Thymus (tissue), 14 donors: ENCODE measurements at places on chromosomes 2 and 18.

- DNase-seq, result no peak
Measured at GRCh38 chr18:24212939-24213338, 74.1 kb downstream of the CABYR start.

GRCh38 chr18:75208836-75209128 lies 157 bp downstream of the PTGR3 start:
- DNase-seq, result no peak

- no peak for DNase-seq
Measured at GRCh38 chr2:143937723-143938350, 582.1 kb downstream of the ZEB2 start.

GRCh38 chr2:188978291-188979081 lies 4.3 kb downstream of the COL3A1 start:
- DNase-seq, result peak; percentile 15

GRCh38 chr2:150188177-150188576 lies 299.3 kb downstream of the RND3 start:
- DNase-seq, result no peak

GRCh38 chr18:54991981-54992380 lies 32.7 kb upstream of the CCDC68 start:
- DNase-seq, result no peak

DNA sequence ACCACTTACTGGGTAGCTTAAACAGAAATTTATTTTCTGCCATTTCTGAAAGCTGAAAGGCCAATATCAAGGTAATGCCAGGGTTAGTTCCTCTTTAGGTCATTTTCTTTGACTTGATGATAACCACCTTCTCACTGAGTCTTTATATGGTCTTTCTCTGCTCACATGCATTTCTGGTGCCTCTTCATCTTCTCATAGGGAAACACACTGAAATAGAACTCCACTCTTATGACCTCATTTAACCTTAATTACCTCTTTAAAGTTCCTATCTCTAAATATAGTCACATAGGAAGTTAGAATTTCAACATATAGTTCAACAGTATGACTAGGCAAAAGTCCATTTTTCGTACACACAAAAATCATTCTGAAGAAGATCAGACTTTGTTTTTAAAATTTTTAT lies 616.8 kb upstream of the VRK2 start:
- DNase-seq, result no peak

- no peak for DNase-seq
Measured at GRCh38 chr2:120667981-120668380, 67.7 kb upstream of the GLI2 start.

GRCh38 chr2:236944561-236944960 lies 141.1 kb upstream of the COPS8 start:
- no peak for DNase-seq

- no peak for DNase-seq
Measured at GRCh38 chr2:127007652-127008051, 99.3 kb downstream of the BIN1 start.

GRCh38 chr2:197706839-197707207 lies 1.7 kb downstream of the MARS2 start:
- no peak for DNase-seq

- DNase-seq, result no peak
Measured at GRCh38 chr2:233593201-233593600, 24.2 kb upstream of the UGT1A8 start.

DNA sequence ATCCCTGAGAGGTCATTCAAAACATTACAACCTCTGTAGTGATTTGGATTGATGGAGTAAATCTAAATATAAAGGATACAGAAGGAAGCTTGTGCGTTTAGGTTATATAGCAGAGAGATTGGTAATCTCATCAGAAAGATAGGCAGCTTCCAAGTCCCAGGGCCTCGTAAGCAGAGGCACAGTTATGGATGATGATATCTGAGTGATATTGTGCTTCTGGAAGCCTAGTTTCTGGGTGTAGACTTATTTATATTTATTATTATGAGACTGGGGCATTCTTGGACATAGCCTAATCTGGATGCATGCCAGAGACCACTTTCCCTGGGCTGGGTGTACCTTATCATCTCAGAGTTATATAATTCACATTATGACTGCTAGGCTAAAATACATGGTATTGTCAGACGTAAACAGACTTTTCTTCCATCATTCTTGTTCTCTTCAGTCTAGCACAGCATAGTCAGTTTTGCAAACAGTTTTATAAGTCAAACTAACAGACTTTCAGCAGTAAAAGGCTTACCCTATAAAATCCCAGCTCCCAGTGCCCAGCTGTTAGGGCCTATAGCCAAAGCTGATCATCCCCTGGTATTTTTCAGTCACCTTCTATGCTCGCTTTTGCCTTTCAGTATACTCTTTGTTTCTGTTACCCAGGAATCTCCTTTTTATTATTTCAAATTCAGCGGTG lies 47.9 kb downstream of the RAB3GAP1 start:
- DNase-seq, result no peak

- DNase-seq, result no peak
Measured at GRCh38 chr18:30533716-30534115, 508.8 kb downstream of the DSC3 start.

GRCh38 chr18:49876536-49876935 lies 63.2 kb upstream of the ACAA2 start:
- DNase-seq, result no peak

DNA sequence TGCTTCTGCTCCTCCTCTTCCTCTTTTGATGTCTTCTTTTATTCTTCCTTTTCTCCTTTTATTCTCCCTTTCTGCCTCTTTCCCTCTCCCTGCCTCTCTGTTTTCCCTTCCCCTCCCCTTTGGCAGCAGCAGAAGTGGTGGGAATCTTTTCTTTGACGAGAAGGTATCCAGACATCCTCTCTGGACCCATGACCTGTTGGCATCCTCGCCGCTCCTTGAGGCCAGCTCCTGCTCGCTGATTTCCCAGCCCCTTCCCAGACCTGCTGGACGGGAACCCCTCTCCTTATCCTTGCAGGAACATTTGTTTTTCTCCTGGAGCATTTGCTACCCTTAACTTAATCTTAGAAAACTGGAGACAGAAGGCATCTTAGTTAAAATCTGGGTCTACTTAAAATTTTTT lies 130.5 kb downstream of the LPIN1 start:
- no peak for DNase-seq

- no peak for DNase-seq
Measured at GRCh38 chr18:26648509-26649192, 100.3 kb upstream of the KCTD1 start.

- no peak for DNase-seq
Measured at GRCh38 chr2:23199115-23199918, 185.7 kb upstream of the KLHL29 start.

DNA sequence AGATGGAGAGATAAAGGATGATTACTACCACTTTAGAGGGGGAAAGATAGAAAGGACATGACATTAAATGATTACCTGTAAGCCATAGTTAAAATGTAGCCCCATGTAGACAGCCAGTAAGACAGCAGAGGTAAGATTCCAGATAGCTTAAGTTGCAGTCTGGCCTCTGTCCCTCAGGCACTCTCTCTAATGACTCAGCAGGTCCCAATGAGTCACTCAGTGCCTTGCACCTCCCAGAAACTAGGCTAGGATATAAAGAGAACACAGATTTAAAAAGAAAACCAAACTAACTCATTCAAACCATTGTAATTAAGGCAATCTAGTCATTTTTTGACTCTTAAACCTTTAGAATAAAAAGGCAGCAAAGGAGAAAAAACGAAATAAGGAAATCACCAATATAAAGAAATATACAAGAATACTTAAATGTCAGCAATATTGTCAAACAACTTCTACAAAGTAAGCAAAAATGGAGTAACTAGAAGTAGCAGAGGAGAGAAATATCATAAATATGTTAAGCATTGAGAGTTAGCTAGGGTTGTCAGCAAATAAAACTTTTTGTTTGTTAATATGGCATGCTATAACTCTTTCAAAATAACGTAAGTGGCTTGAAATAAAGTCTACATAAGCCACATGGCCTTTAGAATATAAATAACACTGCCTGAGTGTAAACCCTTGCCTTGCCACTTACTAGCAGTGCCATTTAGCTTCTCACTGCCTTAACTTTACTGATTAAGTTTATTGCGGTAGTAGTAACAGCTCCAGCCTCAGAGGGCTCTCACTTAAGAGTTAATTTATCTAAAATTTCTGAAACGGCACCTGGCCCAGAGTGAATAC lies 48.5 kb downstream of the SOCS6 start:
- no peak for DNase-seq

GRCh38 chr18:3454365-3455089 lies 4.6 kb downstream of the TGIF1 start:
- peak; percentile 59 for DNase-seq

- no peak for DNase-seq
Measured at GRCh38 chr2:102486941-102487702, 14.1 kb downstream of the SLC9A4 start.

- DNase-seq, result no peak
Measured at GRCh38 chr2:23721454-23721826, 205.5 kb downstream of the ATAD2B start.

GRCh38 chr18:12593866-12594265 lies 64.0 kb downstream of the SPIRE1 start:
- DNase-seq, result no peak

GRCh38 chr18:76447258-76447890 lies 47.7 kb downstream of the ZNF516 start:
- DNase-seq, result no peak

DNA sequence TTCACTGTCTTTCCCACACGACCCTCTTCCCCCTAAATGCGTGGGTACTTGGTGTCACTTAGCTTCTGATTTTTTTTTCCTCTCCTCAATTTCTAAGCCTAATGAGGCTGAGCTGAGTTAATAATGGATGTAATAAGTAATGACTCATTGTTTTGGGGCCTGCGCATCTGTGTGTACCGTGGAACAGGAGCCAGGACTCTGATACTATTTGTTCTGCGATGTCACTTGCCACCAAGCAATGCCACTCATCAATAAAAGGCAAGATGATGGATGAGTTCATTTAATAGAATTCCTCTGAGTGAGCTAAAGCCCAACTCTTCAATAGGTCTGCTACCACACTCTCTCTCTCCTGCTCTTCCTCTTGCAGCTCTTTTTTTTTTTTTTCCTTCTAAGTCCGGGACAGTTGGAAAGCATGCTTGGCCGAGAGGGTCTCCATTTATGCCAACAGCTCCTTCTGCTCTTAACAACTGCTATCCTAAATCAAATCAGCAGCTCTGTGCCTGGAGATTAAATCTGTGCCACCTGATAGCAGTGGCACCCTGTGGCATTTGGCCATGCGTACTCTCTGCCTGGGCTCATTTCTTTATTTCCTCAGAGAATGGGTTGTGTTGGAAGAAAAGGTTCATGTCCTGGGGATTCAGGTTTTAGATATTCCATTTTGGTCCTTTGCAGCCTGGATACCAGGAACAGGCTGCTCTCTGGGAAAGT lies 1284.2 kb upstream of the PIK3C3 start:
- DNase-seq, result no peak

DNA sequence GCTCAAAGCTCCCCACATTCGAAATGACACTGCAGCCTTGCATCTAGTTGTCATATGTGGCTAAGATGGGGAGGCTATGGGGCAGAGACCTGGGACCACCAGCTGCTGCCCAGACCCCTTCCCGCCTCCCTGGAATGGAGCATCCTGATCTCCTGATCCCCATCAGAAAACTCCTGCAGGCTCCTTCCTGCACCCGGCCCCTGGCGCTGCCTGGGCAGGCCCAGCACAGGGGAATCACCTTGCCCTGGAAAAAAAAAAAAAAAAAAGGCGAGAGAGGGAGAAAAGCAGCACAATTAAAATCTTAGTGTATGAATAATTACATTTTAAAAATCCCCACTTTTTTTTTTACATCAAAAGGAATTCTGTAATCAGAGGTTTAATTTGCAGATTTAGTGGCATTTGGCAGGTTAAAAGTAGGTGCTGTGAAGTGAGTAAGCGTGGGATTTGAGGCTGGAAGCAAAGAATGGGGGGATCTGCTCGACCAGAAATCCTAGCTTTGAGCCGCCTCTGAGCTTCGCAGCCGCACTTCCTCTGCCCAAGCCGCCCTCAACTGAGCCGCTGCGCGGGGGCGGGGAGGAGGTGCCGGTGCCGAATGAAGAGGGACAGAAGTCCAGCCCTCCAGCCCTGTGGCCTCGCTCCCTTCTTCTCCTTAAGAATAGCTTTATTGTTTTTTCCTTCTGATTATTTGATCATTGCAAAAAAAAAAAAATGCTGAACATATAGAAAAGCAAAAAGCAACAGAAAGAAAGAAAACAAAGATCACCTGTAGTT lies 30.0 kb downstream of the THNSL2 start:
- DNase-seq, result no peak

DNA sequence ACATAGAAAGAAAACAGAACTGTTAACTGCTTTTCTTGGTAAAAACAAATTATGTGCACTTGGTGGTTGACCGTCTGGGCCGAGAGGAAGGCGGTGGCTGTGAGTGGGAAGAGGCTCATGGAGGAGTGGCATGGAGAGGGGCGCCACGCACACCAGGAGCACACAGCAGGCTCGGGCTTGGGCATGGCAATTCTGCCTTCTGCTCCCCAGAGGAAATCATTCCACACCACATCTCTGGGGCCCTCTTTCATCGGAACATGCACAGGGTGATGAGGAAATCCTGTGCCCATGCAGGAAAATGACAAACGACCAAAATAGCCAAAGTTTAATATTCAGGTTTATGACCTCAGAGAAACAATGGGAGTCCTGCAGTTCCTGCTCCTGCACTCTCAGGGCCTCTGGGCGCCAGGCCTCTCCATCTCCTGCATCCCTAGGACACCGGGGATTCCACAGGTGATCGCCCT lies 26.4 kb downstream of the WDFY1 start:
- DNase-seq, result no peak

DNA sequence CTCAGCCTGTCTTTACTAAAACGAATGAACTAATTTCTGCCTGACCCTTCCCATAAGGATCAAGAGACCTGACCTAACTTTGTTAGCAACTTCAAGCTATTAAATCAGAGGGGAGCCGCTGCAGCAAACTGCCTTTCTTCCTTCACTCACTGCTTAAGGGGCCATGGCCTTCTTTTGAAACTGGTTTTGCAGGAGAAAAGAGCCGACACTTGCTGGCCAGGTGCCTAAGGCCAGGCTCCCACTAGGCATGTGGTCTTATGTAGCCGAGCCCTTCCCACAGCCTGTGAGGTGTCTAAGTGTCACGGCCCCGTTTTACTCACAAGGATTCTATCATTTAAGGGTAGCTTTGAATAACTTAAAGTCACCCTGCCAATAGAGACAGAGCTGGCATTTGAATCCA lies 130.8 kb downstream of the ZNF236 start:
- DNase-seq, result no peak

GRCh38 chr2:164651361-164651760 lies 30.1 kb upstream of the GRB14 start:
- no peak for DNase-seq

GRCh38 chr18:11146238-11146946 lies 3.0 kb downstream of the PIEZO2 start:
- DNase-seq, result no peak

DNA sequence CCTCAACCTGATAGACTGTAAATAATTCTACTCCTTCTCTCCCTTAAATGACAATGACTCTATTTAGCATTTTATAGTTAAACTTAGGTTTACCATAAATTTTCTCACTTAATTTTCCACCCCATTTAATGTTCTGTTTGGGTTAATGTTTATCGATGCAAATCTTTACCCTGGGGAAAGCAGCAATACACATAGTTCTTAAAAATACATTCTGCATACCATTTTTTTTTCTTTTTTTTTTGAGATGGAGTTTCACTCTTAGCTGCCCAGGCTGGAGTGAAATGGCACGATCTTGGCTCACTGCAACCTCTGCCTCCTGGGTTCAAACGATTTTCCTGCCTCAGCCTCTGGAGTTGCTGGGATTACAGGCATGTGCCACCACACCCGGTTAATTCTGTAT lies 14.0 kb downstream of the STAM2 start:
- no peak for DNase-seq

GRCh38 chr2:383888-384287 lies 96.0 kb upstream of the ALKAL2 start:
- DNase-seq, result no peak
